Prostate gland (tissue), 2 donors: ENCODE measurements at places on chromosomes 11 and 22.

DNA sequence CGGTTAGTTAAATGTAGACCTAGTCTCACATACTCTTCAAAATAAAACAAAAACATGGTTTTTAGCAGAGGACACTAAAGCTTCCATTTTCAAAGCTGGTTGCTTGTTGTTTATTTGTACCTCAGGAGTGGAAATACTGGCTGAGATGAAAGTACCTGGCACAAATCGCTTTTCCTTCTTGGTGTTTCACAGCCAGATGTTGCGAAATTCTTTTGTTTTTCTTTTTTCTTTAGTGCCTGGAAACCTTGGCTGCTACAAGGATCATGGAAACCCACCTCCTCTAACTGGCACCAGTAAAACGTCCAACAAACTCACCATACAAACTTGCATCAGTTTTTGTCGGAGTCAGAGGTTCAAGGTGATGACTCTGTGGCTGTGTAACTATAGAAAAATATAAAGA lies 48.3 kb downstream of the KREMEN1 start:
- no peak for DNase-seq

- no peak for DNase-seq
Observed at GRCh38 chr11:3197044-3197695, 21.4 kb downstream of the MRGPRG start.

GRCh38 chr11:115707180-115707905 lies 203.1 kb upstream of the CADM1 start:
- DNase-seq = no peak

DNA sequence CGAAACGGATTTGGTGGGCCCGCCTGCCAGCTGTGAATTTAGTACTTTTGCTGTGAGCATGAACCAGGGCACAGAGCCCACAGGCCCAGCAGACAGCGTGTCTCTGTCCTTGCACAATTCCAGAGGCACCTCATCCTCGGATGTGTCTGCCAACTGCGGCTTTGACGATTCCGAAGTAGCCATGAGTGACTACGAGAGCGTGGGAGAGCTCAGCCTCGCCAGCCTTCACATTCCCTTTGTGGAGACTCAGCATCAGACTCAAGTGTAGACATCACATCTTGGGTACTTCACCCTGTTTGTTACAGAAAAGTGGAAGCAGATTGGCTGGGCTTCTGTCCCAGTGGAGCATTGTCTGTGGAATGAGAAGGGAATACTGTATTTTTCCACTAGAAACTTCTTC lies 78.6 kb upstream of the MTNR1B start:
- no peak for DNase-seq

DNA sequence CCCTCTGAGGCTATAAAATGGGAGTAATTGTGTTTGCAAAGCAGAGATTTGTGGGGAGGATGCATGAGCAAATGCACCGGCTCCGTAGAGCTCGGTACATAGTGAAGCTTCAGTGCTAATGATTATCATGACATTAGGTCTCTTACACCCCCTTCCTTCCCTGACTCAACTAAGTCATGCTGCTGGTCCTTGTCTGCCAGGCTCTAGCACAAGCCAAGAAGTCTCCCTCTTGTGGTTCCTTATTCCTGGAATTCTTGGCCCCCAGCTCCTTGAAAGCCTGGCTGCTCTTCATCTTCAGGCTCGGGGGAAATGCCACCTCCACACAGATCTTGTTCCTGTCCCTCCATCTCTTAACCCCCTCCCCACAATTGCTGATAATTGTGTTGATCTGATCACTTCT lies 45.7 kb upstream of the SYT13 start:
- no peak for DNase-seq

DNA sequence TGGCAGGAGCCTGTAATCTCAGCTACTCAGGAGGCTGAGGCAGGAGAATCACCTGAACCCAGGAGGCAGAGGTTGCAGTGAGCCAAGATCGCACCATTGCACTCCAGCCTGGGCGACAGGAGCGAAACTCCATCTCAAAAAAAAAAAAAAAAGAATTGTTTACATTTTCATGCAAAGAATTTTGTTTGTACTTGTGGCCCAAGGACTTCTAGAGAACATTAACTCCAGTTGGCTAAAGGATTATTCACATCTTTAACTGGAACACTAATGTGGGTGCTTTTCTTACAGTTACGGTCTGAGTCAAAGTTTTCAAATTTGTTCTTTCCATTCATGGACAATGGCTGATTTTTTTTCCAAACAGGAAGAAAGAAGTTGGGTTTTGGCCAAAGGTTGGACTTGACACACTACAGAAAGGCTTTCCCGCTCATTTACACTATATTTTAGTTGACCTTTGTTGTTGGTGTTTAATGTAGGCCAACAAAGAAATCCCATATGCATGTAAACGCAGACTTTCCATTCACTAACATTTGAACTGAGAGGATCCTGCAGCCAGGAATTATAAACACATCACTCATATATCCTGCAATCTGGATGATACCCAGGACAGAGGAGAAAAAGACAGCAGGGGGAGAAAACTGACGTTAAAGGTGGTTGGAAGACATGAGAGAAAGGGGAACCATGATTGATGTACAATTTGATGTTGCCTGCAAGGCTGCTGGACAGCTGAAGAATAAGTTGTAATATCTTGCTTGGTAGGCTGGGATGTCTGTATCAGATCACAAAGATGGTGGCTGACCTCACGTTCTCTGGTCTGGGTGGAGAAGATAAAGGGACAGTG lies 13.1 kb downstream of the POU2AF1 start:
- no peak for DNase-seq

DNA sequence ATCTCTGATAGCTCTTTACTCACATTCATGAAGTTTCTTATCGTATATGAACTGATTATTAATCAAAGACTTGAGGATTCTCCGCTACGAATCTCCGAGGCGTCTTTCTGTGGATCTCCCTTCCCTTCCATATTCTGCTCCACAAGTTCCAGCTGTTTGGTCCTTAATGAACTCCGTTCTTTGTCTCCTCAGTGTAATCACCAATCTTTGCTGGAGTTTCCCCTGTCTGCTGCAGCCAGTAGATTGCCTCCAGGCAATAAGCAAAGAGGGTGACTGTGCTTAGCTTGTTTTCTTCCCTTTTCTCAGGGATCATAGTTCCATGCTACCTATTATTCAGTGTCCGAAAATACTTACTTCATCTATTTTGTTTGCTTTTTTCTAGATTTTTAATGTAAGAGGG lies 169.6 kb upstream of the FOLH1 start:
- DNase-seq = no peak

DNA sequence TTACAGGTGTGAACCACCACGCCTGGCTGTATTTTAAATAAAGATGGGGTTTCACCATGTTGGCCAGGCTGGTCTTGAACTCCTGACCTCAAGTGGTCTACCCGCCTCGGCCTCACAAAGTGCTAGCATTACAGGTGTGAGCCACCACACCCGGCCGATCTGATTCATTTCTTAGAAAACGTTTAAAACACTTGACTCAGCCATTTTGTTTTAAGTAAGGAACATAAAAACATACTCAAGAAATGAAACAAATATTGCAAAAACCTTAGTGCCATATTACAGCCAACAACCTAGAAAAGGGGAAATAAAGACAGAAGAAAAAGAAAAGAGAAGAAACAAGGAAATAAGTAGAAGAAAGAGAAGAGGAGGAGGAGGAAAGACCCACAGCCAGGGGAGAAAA lies 17.4 kb downstream of the LRFN4 start:
- no peak for DNase-seq

- peak; percentile 70 for DNase-seq
Observed at GRCh38 chr22:44697423-44698141, 4.4 kb upstream of the PRR5 start.

DNA sequence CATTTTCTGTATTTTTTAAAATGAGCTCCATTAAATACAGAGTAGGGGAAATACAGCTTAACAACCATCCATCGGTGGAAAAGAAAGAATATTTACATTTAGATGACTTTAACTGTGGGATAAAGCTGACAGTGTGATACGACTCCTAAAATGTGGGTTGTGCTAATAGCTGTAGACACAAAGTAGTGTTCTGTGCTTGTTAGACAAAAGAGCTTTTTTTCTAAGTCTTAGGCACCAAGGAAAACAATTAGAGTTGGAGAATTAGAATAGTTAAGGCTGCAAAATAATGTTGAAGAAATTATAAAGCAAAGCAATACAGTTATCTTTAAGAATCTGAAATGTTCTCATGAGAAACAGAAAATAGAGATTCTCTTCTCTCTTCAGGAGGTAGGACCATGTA lies 307.7 kb upstream of the KIRREL3 start:
- no peak for DNase-seq

- DNase-seq = peak; percentile 90
Observed at GRCh38 chr11:61129639-61130523, 27.6 kb downstream of the CD5 start.

- DNase-seq = no peak
Observed at GRCh38 chr11:132544007-132544406, 988.3 kb downstream of the OPCML start.

DNA sequence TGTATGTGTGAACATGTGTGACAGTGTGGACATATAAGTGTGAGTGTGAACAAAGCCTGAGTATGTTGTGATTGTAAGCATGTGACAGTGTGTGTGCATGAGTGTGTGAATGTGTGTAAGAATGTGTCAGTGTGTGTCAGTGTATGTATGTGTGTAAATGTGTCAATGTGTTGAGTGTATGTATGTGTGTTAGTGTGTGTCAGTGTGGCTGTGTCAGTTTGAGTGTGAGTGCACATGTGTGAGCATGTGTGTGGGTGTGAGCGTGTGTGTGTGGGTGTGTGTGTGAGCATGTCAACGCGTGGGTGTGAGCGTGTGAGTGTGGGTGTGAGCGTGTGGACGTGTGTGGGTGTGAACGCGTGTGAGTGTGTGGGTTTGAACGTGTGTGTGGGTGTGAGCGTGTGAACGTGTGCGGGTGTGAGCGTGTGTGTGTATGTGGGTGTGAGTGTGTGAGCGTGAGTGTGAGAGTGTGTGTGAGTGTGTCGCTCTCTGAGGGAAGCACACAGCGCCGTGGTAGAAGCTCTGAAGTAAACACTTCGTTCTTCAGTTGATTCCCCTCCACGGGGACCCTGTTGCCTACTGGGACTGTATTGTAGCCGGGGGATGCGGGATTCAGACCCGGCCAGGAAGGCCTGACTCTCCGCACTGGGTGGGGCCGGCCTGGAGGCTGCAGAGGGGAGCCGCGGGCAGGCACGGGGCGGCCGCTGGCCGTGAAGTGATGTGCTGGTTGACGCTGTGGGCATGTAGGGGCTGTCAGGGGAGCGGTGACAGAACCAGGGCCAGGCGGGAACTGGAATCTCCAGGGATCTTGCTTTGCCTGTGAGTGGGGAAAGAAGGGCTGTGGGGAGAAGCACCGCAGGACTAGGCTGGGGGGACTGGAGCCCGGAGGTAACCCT lies 21.1 kb downstream of the RPS6KA4 start:
- no peak for DNase-seq

GRCh38 chr11:46918788-46919513 lies 601 bp upstream of the LRP4 start:
- no peak for DNase-seq
